ENCODE measurements at places on chromosomes 3 and 15. TPM values are rescaled to one million over a fixed set of nuclear protein-coding genes. Genes with fewer than 3 reads are reported as not detected.

CPA3 gene
- 0.30 TPM for total RNA-seq

EEF1AKMT4 gene
- total RNA-seq = 9.7 TPM

MTFMT gene
- total RNA-seq = 19.9 TPM

FRMD4B gene
- 0.25 TPM for total RNA-seq

BRPF1 gene
- 10.1 TPM for total RNA-seq

LDHAL6B gene
- total RNA-seq = not detected

IL5RA gene
- total RNA-seq = not detected

DNA sequence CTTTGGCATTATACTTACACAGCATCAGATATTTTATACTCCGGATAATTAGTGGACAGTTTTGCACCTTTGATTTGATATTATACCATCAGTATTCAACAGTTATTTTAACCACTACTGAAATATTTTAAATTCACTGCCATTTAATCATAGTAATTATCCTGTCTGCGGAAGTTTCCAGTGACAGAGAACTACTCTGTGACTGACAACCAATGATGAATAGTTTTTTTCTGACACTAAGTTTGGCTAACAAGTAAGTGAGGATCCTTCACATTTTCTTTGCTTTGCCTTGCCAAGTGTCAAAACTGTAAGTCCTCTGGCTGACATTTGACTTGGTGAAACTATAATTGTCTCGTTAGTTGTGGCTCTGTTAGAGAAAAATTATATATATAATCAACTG is 30.5 kb upstream of the GOLGA8B start:
- DNase-seq = no peak

DNA sequence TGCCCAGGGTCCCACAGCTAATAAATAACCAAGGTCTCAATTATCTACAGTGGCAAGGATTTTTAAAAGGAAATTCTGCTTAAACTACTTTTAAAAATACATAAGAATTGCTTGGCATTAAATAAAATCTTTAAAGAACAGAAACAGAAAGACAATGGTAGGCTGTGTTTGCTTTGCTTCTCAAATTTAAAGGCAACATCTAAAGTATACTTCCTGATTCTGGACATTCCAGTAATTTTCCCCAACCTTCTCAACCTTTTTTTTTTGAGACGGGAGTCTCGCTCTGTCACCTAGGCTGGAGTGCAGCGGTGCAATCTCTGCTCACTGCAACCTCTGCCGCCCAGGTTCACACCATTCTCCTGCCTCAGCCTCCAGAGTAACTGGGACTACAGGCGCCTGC is 5.3 kb downstream of the VPS13C start:
- no peak for DNase-seq

DNA sequence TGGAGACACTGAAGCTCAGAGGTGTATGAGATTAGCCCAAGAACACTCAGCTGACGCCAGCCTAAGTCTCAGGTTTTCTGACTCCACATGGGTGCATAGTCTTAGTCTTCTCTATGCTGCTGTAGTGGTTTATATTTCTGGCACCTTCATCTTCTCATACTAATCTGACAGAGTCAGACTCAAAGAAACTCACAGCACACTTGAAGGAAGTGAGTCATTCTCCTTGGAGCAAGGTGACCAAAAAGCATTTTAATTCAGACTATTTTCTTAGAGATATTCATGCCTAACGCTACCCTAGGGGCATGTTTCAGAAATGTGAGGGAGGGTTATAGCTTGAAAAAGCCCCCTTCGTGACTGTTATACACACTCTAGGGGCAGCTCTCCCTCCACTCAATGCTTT is 775.3 kb upstream of the ARPP21 start:
- peak; percentile 0 for DNase-seq

GRCh38 chr3:45567730-45568172 is 26.8 kb upstream of the LIMD1 start:
- DNase-seq = no peak

GRCh38 chr3:42556089-42556632 is 25.6 kb downstream of the SEC22C start:
- DNase-seq = peak; percentile 17

GRCh38 chr15:20376872-20377271 is 164.7 kb downstream of the GOLGA6L6 start:
- DNase-seq = no peak

DNA sequence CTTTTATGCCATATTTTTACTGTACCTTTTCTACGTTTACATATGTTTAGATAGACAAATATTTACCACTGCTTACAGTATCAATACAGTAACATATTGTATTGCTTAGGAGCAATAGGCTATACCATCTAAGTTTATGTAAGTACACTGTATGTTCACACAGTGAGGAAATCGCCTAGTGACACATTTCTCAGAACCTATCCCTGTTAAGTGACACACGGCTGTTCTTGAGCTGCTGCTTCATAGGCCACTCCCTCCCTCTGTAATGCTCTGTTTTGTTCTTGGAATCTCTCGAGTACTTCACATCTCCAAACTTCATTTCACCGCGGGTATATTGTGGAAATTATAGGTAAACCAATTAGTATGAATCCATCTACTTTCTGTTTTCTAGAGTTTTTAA is 13.4 kb upstream of the SELENOT start:
- no peak for DNase-seq

- DNase-seq = no peak
Measured at GRCh38 chr3:16838561-16838960, 46.2 kb upstream of the PLCL2 start.

DNA sequence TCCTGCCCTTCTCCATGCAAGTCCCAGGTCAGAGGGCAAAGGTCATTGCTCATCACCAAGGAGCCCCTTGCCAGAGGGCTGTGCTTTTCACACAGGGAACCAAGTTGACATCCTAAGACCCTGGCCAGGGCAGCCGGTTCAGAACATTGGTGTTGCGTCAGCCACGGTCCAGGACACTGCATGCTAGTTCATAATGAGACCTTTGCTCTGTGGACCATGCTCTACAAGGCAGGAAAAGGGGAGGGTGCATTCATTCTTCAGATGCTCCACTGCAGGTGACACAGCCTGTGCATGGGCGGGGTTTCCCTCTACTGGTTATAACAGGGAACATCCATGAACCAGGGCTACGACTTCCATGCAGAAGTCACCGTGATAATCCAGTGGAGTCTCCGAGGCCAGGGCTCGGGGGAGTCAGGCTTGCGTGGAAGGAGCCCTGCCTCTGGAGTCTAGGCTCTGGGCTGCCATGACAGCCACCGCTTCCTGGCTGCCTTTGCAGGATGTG is 81.6 kb downstream of the OCA2 start:
- peak; percentile 2 for DNase-seq

- no peak for DNase-seq
Measured at GRCh38 chr15:25392806-25393205, 46.0 kb downstream of the UBE3A start.

- DNase-seq = no peak
Measured at GRCh38 chr3:69926385-69926784, 73.1 kb upstream of the SAMMSON start.

GRCh38 chr3:140022066-140022770 is 87.2 kb downstream of the CLSTN2 start:
- DNase-seq = peak; percentile 9

DNA sequence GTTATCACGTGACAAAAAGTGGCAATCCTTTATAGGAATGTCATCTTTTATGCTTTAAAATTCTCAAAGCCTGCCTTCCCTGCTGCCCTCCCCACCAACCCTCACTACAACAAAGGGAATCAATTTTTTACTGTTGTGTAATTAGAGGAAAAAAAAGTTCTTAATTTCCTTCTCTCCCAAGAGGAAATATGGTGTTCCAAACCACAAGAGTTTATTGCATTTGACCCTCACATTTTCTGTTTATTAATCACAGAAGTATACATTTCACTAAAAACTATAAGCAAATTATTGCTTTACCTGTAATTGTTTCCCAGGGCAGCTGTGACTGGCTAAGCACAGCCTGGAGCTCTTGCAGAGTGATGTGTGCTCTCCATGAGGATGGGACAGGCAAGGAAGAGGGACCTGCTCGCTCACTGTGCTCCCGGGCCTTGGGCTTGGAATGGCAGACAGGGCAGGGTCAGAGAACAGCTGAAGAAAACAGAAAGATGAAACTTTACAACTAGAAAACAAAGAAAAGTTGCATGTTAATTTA is 31.3 kb upstream of the ATP10A start:
- DNase-seq = no peak

GRCh38 chr15:48654801-48655200 is 9.3 kb upstream of the FBN1 start:
- DNase-seq = no peak

DNA sequence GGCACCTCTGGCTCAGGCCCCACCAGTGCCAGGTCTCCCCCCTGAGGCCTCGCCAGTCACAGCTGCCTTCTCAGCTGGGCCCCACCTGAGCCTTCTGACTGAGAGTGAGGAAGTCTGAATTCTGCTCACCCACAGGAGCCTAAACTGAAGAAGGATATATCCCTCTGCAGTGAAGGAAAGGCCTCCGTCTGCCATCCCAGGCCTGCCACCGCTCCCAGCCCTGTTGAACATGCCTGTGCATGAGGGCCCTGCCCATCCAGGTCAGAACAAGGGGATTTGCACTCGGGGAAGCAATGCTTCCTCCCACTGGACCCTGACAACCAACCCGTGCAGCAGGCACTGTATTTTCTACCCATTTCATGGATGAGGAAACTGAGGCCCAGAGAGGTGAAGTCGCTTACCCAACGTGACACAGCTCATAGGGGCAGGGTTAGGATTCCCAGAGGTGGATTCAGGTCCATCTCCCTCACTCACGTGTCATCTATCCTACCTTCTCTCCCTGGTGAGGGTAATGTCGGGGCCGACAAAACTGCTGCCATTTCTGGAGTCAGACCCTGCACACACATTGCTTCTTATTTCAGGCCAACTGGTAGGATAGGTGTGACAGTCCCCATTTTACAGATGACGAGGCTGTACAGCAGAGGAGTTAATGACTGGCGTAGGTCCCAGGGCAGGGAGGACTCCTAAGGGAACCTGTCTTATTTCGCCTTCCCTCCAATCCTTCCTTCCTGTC is 22.6 kb downstream of the ATP2B2 start:
- DNase-seq = no peak

DNA sequence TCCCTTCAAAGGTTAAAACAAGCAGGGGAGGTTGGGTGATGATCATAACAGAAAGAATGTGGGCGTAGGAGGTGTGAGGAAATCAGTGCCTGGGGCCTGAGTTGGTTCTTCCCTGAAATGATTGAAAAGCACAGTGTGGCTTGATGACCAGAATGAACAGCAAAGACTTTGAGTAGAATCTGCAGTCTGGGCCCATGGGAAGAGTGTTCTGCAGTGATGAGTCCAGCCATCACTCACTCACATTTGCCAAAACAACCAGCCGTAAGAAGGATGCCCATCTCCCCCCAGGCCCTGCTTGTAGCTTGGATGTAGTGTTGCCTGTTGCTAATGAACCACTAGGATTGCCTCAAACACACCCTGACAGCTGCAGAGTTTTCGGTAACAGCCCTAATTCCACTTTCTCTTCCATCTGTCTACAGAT is 67.9 kb downstream of the VGLL3 start:
- peak; percentile 78 for DNase-seq

Data from M059J (cell line).